ENCODE measurements at places on chromosomes 1 and 21.

DNA sequence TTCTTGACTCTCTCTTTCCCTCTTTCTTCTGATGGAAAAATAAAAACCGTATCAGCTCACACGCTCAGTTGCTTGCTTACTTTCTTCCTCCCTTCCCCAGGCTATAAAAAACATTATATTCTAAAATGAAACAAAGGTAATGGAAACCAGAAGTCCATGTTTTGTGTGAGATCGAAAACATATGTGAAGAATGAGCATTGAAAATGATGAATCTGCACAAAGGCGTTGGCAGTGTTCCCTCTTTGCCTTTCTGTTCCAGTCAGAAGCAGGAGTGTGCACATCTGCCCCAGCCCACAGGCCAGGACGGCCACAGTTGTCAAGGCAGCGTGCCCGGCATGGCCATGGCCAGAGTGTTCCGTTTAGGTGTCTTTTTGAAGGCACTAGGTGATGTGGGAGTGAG is 185.3 kb upstream of the USP24 start:
- DNase-seq: no peak

DNA sequence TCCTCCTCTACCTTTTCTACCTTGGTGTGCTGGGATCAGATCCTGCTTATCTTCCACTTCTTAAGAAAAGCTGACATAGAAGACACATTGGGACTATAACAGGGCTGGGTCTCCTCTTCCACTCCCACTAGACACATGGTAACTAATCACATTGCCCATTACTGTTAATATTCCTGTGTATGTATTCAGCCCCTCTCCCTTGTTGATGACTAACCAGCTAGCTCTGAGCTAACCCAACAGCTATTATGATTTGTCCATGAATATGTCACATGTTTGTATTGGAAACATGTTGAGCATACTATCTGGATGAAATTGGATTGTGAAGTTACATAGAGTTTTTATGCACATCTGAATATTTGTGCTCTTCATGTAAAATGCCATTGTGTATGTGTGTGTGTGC is 52.9 kb downstream of the MPZL1 start:
- no peak for DNase-seq

DNA sequence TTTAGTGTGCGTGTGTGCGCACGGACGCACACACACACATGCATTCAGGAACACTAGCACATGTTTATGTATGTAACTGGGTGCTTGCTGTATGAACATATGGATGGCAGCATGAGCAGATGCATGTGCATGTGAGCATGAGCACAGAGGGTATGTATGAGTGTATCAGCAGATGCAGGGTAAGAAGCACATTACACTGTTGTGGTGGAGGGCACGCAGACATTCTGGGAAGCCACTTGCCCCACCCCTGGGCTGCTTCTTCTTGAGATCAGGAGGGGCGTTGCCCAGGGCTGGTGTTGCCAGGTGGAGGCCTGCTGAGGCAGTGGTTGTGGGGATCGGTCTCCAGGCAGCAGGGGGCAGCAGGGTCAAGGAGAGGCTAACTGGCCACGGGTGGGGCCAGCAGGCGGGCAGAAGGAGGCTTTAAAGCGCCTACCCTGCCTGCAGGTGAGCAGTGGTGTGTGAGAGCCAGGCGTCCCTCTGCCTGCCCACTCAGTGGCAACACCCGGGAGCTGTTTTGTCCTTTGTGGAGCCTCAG is 3.9 kb upstream of the P3R3URF start:
- no peak for DNase-seq

GRCh38 chr1:241061062-241061461 is 295.9 kb downstream of the RGS7 start:
- no peak for DNase-seq

DNA sequence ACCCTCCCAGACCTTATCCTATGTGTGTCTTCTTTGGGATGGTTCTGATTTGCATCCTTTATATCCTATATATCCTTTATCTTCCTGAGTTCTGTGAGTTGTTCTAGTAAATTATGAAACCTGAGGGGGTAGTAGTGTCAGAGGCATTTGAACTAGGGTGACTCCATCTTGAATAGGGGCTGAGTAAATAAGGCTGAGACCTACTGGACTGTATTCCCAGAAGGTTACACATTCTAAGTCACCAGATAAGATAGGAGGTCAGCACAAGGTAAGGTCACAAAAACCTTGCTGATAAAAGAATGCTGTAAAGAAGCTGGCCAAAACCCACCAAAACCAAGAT is 50.6 kb downstream of the SUSD4 start:
- no peak for DNase-seq

DNA sequence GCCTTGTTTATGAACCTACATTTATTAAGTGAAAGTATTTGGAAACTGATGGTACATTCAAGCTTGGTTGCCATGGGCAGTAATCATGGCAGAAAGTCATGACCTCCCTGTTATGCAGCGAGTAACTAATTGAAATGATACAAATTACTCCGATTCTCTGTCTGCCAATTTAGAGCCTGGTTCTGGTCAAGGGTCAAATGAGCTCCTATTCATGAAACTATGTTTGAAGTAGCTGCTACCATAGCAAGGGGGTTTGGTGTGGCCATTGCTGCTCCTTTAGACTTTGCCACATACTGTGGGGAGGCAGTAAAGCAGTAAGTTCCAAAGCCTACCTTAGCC is 187.2 kb upstream of the FOXD3 start:
- no peak for DNase-seq
